ENCODE measurements at places on chromosomes 11 and 22.
A peak's percentile ranks its signal among the peaks of the same experiment; 100 is the strongest.

DNA sequence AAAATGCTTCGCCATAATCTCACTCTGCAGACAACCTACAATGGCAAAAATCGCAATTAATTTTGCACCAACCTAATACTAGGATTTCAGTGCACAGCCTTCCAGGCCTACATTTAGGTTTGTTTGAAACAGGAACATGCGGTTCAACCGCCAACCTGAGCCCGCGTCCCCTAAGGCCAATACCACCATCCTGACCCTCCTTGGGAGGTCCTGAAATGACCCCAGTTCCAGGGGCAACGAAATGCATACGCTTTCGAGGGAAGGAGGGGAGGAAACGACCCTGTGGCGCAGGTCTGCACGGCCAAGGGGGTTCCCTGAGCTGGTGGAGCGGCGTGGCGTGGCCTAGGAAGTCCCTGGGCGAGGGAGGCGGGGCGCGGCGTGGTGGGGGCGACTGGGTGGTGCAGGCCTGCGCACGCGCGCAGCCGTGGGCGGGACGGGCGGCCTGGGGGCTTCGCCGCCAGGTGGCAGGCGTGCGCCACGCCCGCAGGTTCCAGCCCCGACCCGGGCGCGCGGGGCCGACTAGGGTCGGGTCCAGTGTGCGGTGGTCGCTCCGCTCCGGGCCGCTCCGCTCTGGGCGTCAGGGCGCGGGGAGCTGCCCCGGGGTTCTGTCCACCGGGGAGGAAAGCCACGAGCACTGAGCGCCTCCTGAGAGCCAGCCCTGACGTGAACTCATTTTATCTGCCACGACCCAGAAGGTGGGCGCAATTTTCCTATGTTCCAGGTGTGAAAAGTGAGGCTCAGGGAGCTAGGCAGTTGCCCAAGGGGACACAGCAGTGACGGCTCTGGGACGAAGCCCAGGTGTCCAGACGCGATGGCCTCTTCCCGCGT is 94.1 kb downstream of the SWAP70 start:
- ATAC-seq, result peak; percentile 69

- ATAC-seq, result no peak
Observed at GRCh38 chr11:43578346-43579170, 102.0 kb upstream of the HSD17B12 start.

DNA sequence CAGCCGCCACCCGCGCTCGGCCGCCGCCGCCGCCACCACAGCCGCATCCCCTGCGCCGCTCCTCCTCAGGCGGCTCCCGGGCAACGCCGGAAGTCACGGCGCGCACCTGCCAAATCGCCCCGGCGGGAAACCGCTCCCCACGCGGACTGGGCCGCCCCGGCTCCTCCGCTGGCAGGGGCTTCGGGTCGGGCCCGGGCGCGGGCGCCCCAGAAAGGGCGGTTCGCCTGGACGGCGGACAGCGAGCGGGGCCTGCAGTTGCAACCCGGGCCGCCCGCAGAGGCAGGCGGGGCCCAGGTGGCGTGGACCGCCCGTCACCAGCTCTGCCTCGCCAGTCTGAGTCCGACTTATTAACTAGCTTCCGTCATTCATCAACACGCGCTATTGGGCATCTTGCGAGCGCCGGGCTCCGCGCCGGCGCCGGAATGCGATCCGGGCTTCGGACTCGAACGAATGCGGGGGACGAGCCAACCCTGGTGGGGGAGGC is at the start of gene HIRA:
HIRA (minus strand) TSS at position 85 of the 484 bp plus-strand sequence. CDS start 257 bp downstream, outside the sequence.
- peak; percentile 74 for ATAC-seq

DNA sequence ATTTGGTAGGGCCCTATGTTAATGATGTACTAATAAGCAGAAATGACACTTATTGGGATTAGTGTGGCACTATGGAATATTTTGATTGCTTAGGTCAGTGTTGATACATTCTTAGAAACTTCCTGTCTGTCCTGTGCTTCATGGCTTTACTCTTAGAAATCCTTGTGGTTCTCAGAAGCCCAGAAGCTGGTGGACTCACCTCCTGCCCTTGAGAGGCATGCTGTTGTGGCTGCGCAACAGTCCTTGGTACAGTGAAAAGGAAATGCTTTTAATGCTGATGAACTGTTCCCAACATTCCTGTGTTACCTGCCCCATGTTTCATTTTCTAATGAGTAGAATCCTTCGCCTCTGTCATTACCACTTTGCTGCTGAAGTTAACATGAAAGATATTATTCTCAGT is 52.4 kb upstream of the MYO18B start:
- ATAC-seq, result no peak

DNA sequence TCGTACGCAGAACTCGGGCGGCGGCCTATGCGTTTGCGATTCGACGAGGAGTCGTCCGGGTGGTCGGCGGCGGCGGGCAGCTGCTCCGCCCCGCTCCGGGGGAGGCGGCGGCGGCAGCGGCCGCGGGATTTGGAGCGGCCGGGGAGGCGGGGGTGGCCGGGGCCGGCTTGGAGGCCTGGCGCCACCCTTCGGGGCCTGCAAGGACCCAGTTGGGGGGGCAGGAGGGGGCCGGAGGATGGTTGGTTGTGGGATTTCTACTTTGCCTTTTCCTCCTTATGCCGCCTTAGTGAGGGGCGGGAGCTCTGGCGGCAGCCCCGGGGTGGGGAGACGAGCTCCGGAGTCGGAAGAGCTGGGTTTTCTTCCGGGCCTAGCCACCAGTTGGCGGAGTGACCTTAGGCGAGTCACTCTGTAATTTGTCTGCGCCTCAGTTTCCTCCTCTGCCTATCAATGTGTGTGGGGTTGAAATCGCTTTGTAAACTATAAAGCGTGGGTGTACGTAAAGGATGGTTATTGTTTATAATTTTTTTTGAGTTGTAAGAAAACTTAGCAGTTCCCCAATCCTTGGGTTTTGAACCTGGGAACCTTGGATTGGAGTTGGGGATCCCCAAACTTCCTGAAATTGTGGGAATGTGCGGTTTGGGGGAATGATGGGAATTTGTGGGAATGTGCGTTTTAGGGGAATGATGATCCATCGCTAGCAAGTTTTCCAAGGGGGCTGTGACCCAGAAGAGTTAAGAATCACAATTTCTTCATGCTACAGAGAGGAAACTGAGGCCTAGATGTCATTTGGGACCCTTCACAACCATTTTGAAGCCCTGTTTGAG is 679 bp downstream of the TUG1 start:
- ATAC-seq, result peak; percentile 28

GRCh38 chr11:111526501-111526900 is 11.9 kb downstream of the HOATZ start:
- ATAC-seq, result peak; percentile 77

GRCh38 chr22:43110927-43111623 is 525 bp downstream of the BIK start:
- peak; percentile 75 for ATAC-seq
